ENCODE measurements at places on chromosomes 3 and 15.
A peak's percentile ranks its signal among the peaks of the same experiment; 100 is the strongest.

- DNase-seq = peak; percentile 25
Observed at GRCh38 chr3:119630128-119630879, 30.1 kb downstream of the POPDC2 start.

- DNase-seq = no peak
Observed at GRCh38 chr3:100155128-100155527, 40.8 kb upstream of the FILIP1L start.

DNA sequence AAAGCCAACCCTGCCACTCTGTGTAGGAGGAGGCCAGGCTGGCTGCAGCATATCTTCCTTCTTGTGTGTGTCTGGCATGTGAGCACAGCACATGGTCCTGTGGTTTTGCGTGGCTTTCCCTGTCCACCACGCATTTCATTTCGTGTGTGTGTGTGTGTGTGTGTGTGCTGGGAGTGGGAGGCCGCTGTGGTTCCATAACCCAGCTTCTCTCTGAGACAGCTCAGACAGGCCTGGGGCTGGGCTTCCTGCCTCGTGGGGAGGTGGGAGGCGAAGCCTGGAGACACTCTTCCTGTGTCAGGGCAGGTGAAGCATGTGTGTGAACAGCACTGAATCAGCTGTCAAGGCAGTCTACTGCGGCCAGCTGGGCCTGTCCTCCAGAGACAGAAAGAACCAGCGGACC lies 16.0 kb upstream of the MRPS22 start:
- no peak for DNase-seq

DNA sequence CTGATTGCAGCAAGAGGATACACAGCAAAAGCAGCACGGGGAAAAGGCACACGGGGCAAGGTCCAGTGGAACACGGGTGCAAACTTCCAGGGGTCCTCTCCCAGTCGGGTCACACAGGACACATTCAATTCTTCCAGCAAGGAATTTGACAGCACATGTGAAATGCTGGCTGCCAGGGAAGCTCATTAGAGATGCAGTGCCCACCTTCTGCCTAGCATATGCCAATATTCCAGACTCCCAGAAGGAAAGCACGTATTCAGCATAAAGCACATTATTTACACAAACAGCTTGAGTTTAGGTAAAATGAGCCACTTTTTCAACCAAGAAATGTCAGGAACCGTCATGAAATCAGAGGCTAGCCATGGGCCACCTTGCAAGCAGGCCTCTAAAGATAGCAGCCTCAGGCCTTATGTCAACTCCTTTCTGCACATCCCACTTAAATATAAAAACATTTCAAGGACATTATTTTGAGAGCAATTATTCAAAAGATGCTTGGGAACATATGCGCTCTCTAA lies 19.3 kb downstream of the MYO5C start:
- no peak for DNase-seq

DNA sequence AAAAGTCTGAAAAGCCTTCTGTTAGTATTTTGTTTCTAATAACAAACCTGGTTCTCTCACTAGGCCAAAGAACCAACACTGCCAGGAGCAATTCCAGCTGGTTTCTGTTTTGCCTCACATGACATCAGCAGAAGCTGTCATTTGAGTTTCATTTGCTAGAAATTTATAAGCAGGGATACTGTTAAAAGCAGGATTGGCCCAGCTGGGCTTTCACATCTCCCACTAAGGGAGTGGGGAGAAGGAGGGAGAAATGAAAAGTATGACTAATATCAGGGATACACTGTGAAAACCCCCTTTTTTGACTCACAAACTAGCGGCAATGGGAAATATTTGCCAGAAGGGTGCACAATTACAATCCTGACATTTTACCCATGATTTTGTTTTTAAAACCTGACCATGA lies 5.3 kb downstream of the CCDC80 start:
- DNase-seq = no peak

DNA sequence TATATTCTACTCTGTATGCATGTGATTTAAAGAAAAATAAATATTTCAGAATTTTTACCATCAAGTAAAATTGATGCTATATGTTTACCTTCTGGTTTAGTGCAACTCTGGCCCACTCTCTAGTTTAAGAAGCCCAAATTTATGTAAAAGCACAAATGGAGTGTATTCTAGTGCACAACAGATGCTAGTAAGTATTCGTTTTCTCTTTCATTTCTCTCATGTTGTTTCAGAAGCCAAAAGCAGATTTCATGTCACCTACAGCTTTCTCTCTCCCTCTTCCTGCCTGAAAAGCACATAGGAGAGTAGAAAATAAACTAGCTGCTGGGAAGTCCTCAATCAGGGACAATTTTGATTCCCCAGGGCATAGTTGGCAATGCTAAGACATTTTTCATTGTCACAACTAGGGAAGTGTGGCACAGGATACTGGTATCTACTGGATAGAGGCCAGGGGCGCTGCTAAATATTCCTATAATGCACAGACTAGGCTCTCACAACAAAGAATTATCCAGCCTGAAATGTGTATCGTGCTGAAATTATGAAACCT lies 147.4 kb upstream of the ARHGEF26 start:
- DNase-seq = no peak

DNA sequence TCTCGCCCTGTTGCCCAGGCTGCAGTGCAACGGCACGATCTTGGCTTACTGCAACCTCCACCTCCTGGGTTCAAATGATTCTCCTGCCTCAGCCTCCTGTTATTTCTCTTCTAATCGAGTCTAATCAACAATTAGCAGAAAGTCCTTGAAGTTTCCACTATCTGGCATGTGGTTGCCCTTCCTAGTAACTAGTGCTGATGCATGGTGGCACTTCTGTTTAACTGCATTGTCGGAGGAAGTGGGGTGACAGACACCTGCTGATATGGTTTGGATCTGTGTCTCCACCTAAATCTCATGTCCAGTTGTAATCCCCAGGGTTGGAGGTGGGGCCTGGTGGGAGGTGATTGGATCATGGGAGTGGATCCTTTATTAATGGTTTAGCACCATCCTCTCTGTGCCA lies 9.2 kb downstream of the CRTAP start:
- DNase-seq = no peak

DNA sequence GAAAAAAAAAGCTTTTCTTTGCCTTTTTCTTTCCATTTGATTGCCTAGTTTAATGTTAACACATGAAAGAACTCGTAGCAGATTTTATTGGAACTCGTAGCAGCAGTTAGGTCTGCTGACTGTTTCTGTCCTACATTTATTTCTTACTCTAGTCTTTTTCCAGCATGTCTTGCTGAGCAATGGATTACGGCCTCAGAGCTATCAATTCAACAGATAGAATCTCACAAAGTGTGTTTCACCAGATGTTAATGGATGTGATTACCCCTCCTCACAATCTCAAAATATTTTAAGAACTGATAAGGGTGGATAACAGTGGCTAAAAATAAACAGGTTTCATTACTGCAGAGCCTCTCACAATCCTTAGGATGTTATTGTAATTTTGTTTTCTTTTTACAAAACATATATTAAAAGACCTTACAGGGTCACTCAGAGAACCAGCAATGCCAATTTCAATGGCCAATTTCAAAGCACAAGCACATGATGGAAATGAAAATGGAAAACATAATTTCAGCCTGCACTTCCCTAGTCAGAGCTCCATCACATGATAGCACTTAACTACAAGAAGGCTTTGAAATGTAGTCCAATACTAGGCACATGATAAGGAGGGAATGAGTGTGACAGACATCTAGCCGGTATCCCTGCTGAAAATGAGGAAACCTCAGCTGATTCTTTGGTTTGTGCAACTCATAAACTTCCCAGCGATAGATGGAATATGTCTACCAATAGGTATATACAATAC lies 838.1 kb upstream of the SEMA6D start:
- no peak for DNase-seq

DNA sequence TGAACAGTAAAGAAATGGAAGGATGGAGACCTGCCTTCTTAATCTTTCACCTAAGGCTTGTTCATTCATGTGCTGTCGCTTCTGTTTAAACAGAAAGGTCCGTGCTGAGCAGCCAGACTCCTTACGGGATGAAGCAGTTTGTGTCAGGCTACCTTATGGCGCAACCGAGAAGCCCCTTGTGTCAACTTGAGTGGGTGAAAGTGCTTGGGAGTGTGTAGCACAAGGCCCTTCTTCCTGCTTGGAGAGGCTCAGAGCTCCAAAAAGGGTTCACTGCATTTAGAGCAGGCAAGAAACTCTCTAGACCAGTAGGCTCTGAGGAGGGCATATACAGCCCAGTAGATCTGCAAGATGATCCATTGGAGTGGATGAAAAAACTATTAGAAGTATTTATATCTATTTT lies 16.0 kb downstream of the CAPN3 start:
- no peak for DNase-seq

DNA sequence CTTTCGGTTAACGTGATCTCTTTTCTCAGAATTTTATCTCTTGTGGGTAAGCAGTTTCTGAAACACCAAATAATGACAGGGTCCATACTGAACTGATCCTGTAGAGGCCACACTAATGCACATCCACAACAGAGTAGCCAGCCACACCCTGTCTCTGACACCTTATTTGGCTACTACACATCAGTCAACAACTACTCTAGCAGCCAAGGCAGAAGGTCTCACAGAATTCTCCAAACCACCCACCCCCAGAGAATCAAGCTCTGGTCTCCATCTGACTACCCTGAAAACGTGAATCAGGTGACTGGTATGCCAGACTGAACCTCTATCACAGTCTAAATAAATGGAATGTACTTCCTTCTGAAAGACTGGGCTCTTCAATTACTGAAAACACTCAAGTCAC lies 38.0 kb downstream of the EDC3 start:
- no peak for DNase-seq

DNA sequence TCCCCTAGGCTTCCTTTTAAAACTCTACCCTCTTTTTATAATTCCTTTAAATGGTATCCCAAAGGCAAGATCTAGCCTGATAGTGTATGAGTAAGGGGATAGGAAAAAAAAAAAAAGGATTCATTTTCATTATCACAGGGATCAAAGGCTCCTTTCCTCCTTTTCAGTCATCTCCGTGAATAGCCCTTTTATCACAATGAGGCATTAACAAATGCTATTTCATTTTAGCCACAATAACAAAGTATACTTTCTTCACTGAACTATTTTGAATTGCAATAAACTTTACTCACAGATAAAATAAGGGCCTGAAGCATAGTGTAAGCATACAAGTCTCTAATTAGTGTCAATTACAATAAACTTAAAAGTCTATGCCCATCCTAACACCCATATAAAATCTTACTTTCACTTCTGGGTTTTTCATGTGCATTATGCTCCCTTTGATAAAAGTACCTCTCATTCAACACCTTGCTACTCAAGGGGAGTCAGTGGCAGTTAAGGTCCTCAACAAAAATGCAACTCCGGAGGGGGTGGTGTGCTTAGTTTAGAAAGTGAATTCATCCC lies 8.6 kb downstream of the HIGD1A start:
- DNase-seq = no peak

- no peak for DNase-seq
Observed at GRCh38 chr3:117651246-117651645, 941.7 kb downstream of the TUSC7 start.

GRCh38 chr3:179083977-179084376 lies 12.4 kb upstream of the ZMAT3 start:
- no peak for DNase-seq

- DNase-seq = no peak
Observed at GRCh38 chr15:64530918-64531317, 70.5 kb downstream of the ZNF609 start.

GRCh38 chr3:105715372-105715771 lies 153.4 kb downstream of the CBLB start:
- no peak for DNase-seq

DNA sequence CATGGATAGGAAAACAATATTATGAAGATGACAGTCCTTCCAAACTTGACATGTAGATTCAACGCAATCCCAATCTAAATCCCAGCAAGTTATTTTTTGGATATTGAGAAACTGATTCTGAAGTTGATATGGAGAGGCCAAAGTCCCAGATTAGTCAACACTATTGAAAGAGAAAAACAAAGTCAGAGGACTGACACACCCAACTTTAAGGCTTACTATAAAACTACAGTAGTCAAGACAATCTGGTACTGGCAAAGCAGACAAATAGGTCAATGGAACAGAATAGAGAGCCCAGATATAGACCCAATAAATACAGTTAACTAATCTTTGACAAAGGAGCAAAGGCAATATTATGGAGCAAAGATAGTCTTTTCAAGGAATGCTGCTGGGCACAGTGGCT lies 119.2 kb upstream of the ASB14 start:
- no peak for DNase-seq

- DNase-seq = no peak
Observed at GRCh38 chr3:4852780-4853748, 126.2 kb upstream of the BHLHE40 start.

GRCh38 chr15:97706059-97706458 lies 254.4 kb upstream of the ARRDC4 start:
- no peak for DNase-seq

DNA sequence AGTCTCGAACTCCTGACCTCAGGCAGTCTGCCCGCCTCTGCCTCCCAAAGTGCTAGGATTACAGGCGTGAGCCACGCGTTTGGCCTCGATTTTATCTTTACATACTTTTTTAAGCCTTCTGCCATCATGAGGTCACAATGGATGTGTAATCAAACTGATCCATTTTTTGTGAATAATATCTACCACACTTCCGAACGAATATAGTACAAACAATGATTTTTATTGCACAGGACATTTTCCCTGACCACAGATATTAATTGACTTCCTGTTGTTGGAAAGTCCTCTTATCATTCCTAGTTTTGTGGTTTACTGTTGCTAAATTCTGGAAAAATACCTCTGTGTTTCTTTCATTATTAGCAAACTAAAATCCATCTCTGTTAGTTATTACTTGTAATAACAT lies 68.9 kb downstream of the MINDY2 start:
- DNase-seq = no peak

DNA sequence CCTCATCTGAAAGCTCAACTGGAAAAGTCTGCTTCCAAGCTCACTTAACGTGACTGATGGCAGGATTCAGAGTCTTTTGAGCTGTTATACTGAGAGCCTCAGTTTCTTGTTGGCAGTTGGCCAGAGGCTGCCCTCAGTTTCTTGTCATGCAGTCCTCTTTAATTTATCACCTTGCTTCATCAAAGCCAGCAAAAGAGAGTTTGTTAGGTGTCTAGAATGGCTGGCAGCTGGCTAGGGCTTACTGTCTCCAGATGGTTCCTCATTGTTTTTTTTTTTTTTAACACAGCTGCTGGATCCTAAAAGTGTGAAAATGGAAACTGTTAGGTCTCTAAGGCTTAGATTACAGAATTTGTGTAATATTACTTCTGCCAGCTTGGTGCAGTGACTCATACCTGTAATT lies 310.6 kb downstream of the PDCD6IP start:
- no peak for DNase-seq

- DNase-seq = no peak
Observed at GRCh38 chr3:110495201-110495927, 576.3 kb upstream of the NECTIN3 start.

DNA sequence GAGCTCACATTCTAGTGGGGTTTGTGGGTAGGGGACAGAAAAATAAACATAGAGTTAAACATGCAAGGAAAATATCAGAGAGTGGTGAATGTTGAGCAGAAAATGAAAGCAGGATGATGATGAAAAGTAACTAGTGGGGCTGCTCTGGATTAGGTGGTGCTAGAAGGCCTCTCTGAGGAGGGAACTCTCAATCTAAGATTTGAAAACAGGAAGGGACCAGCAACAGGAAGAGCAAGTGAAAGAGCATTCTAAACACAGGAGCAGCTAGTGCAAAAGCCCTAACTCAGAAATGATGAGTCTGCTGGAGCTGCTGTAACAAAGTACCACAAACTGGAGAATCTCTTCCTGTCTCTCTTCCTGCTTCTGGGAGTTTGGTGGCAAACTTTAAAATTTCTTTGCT lies 468.6 kb upstream of the AGTR1 start:
- no peak for DNase-seq
